ENCODE measurements at places on chromosomes 6 and 20. TPM values are rescaled to one million over a fixed set of nuclear protein-coding genes. Genes with fewer than 3 reads are reported as not detected.
A peak's percentile ranks its signal among the peaks of the same experiment; 100 is the strongest.

The ULBP2 gene
- total RNA-seq = 0.79 TPM

The SLC22A23 gene
- total RNA-seq = 59.3 TPM

The NMBR gene
- total RNA-seq = not detected

The ASIP gene
- total RNA-seq = not detected

The DNAH8 gene
- not detected for total RNA-seq

The KCNQ5 gene
- total RNA-seq = not detected

The PGC gene
- total RNA-seq = not detected

The ZNF311 gene
- 0.22 TPM for total RNA-seq

The OLIG3 gene
- not detected for total RNA-seq

The PRPH2 gene
- 0.60 TPM for total RNA-seq

The FABP7 gene
- total RNA-seq = not detected

The TRIM31 gene
- total RNA-seq = not detected

The GHRH gene
- not detected for total RNA-seq

DNA sequence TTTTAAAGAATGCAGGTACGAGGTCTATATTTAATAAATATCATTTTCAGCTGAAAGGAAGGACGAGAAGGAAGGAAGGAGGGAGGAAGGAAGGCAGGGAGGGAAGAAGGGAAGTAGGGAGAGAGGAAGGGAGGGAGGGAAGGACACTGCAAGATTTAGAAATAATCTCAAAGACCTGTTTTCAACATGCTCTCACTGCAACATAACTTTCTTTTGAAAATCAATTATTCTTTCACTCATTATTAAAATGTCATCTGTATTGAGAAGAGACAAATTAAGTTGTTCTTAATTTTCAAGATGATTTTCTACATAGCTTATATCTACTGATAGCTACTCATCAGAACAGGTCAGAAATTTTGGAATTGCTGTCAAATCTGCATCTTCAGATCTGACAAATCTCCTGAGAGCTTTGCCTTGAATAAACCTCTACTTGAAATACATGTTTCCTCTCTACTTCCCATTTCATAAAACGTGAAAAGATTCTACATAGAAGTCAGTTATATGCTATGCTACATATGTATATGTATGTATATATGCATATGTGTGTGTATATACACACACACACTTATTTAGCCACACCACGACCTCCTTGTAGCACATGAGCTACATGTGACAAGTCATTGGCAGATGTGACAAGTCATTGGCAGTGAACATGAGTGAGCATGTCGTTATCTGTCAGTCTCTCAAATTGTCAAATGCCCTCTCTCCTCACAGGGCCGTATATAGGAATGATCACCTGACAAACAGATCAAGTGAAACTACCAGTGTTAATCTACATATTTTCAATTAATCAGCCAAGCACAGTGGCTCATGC, 241.6 kb downstream of the LY86 start:
- DNase-seq = no peak

GRCh38 chr6:92892626-92893170, 526.7 kb downstream of the EPHA7 start:
- no peak for DNase-seq

GRCh38 chr6:10640412-10640811, 54.0 kb downstream of the C6orf52 start:
- DNase-seq = no peak

- DNase-seq = no peak
Measured at GRCh38 chr6:29892696-29893095, 49.6 kb upstream of the HLA-A start.

- no peak for DNase-seq
Measured at GRCh38 chr20:4711511-4711910, 10.2 kb upstream of the PRND start.

DNA sequence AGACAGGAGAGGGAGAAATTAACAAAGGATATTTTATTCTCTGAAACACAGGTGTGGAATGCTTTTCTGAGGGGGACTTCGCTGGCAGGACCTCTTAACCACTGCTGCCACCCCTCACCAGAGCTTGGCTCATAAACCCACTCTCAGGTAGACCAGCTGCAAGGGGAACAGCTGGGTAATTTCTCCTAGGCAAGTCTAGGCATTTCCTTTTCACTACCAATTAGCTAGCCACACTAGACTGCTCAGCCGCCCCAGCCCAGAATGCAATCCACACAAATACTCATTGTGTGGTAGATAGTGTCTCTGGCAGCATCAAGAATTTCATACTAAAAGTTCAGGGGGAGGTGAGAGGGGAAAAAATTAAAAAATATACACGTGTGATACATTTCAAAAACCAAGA, 267.6 kb upstream of the ID4 start:
- DNase-seq = no peak

DNA sequence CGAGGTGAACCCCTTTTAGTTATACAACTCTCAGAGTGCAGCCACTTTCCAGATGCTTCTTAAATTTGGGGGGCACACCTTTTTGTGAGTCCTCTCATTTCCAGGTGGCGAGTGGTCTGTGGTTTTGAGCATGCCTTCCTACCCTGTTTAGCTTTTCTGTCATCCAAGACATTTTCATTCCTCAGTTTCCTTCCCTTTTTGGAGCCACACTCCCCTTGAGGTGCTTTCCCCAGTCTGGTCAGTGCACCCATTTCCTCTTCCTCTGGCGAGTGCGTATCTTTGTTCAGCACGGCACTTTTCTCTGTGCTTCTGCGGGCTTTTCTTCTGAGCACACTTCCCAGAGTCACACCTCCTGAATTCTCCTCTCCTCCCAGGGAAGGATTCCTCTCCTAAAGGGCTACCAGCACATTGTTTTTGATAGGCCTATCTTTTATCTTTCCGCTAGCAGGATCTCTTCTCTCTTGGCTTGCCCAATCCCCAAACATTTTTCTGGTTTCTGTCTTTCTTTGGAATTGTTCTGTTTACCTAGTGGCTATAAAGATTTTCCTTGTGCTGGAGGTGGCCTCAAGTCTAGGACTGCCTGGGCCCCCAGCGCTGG, 1.4 kb downstream of the PHF20 start:
- DNase-seq = peak; percentile 10

DNA sequence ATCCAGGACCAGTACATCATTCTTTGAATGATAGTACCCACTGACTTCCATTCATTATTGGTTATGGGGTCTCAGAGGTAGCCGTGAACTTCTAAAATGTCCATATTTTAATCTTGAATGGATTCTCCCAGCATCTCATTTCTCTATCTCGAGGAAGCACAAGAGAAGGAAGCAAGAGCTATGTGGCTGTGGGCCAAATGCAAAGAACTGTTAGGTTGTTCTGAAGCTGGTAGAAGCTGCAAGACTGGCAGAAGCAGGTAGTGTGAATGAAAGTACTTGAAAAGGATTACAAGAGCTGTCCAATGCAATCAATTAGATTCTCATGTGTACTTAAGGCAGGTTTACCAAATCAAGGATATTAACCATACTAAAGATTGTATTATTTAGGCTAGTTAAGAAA, 1131.8 kb downstream of the GRIK2 start:
- DNase-seq = no peak

DNA sequence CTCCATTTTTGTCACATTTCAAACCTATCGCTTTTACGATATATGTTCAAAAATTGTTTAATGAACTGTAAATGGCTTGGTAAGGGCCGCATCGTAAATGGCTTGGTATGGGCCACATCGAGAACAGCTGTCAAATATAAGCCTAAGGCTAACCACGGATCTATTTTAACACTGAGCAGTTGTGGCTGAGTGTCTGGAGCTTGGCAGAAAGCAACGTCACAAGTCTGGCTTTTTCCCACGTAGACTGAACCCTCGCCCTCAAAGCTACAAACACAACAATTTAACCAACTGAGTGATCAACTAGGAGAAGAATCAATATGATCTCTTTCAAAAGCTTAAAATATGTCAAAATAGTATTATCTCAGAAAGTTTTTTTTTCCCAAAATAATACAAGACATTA, 71.4 kb upstream of the PRSS16 start:
- no peak for DNase-seq

GRCh38 chr6:131765081-131765803, 42.6 kb upstream of the ENPP1 start:
- DNase-seq = no peak

GRCh38 chr6:6492675-6493074, 95.8 kb upstream of the LY86 start:
- no peak for DNase-seq

- DNase-seq = no peak
Measured at GRCh38 chr20:61369731-61370520, 117.9 kb downstream of the CDH4 start.

DNA sequence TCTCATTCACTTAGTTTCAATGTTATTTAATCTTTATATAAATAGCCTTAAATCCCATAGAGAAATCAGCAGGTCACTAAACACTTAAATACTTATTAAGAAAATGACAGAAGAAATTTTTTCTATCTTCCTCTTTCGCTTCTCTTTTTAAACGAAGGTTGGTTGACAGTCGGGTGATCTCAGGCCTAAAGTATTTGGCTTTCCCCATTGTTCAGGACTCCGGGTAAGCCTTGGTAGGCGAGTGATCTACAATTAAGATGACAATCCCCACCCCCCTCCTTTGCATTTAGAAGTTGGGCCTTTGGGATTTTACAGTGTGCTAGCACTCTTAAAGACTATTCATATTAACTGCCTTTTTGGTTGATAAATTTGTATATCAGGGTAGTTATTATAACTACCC, 19.7 kb upstream of the UTRN start:
- peak; percentile 13 for DNase-seq

DNA sequence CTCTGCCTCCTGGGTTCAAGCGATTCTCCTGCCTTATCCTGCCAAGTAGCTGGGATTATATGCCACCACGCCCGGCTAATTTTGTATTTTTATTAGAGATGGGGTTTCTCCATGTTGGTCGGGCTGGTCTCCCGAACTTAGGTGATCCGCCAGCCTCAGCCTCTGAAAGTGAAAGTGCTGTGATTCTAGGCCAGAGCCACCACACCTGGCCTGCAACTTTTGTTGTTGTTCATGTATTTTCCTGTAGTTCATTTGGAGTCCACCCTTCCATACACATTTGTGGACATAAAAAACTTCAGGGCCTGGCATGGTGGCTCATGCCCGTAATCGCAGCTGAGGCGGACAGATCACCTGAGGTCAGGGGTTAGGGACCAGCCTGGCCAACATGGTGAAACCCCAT, 14.5 kb downstream of the HSPA1B start:
- no peak for DNase-seq

GRCh38 chr20:56451056-56451765, 17.2 kb upstream of the RTF2 start:
- no peak for DNase-seq

- DNase-seq = no peak
Measured at GRCh38 chr6:46097366-46097765, 32.4 kb upstream of the ENPP4 start.

GRCh38 chr6:106727480-106728149, 98.2 kb downstream of the QRSL1 start:
- DNase-seq = no peak

GRCh38 chr6:156534594-156534993, 242.6 kb upstream of the ARID1B start:
- no peak for DNase-seq

DNA sequence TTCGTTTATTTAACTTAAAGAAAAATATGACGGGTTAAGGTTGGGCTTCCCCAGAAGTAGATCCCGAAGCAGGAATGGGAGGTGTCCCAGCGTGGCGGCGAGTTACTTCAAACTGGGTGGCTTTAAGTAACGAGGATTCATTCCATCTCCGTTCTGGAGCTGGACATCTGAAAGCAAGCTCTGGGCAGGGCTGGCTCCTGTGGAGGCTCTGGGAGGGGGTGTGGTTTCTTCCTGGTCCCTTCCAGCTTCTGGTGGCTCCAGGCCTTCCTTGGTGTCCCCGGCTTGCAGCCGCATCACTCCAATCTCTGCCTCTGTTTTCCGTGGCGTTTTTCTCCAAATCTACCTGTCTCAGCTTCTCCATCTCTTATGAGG, 47.3 kb upstream of the BHLHE23 start:
- no peak for DNase-seq

DNA sequence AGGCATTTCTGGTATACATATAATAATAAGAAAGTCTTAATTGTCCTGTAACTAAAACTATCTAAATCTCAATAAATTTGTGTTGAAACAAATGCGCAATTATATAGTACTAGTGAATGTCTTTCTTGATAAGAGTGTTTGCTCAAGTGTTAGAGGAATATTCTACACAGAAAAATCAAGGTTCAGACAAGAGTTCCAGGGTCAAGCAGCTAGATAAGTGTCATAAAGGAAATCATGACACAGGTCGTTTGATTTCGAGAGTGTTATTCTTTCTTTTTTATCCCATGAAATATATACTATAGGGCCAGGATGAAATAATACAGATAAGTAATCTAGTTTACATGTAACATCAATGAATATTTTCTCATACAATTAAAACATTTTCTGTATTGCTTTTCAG, 366.1 kb downstream of the UTRN start:
- DNase-seq = no peak

- DNase-seq = no peak
Measured at GRCh38 chr20:8124639-8125038, 7.4 kb upstream of the PLCB1 start.

DNA sequence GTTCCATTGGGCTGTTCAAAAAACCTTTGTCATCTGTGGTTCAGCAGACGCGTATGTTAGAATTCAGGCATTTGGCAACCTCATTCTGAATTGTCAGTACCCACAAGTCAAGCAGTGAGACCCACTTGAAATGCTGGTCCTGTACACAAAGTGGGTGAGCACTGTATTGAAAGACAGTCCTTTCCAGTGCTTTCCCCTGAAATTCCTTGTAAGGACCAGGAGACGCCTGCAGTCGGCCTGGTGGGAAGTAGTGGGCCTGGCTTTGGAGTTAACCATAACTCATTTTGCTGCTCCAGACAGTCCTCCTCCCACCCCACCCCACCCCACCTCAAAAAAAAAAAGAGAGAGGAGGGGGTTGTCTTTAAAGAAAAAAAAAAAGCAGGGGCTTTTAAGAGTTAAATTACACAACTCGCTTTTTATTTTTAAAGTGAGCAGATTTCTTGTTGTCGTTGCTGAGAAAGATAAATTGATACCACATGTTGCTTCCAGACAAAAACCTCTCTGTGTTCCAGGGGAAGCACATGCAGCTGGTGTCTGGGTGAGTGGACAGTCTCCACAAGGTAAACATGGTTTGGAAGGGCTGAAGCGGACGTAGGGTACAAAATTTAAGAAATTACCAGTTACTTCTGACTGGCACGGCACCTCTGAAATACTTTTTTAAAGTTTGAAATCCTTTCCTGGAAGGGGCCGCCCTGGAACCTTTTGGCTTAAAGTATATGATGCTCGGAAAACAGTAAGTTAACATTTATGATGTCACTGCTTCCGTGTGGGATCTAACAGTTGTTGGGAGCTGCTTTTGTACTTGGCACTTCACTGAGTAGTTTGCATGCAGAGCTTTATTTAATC, 95.3 kb downstream of the FOXO3 start:
- DNase-seq = peak; percentile 26

DNA sequence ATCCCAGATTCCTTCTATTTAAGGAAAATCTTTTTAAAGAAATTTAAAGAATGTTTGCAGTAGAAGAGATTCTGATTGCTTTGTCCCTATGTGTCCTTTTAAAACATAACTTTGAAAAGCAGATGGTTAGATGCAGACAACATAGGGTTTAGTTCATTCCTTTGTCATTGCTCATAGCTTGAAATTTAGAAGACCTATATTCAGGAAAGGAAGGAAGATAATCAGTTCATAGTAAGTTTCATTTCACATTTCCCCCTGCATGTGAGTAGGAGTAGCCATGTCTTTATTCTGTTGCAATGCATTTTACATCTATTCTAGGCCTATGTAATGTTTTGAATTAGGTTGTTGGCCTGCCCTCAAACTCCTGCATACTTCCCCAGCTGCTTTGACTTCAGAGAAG, 197.9 kb upstream of the GRIK2 start:
- DNase-seq = no peak
